Stimulated activated CD8-positive, alpha-beta memory T cell treated with anti-CD3 and anti-CD28 coated beads, Interleukin-15, amount 100 ng/mL, for 48 hours (primary cell): ENCODE measurements at places on chromosomes 2 and 18.

- DNase-seq, result no peak
Observed at GRCh38 chr2:120231564-120231973, 8.4 kb upstream of the TMEM185B start.

- no peak for DNase-seq
Observed at GRCh38 chr2:187525163-187525900, 28.9 kb downstream of the TFPI start.

DNA sequence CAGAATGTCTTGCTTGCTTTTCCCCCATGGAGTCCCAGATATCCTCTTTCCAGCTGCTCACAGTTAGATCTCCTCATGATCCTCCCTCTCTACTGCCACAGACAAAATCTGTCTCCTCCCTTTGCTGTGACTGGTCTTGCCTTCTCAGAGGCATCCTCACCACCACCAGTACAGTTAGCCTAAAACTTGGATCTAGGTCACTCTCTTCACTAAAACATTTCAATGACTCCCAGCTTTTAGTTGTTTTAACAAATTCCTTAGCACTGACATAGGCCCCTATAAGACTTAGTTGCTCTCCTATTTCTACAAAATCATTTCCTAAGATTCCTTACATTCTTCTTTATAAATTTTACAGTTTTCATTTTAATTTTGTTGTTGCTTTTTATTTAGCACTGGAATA is 734.2 kb upstream of the CHAC2 start:
- no peak for DNase-seq

GRCh38 chr2:203225423-203226039 is 13.3 kb upstream of the CYP20A1 start:
- no peak for DNase-seq

- no peak for DNase-seq
Observed at GRCh38 chr18:56902653-56903052, 244.2 kb upstream of the BOD1L2 start.

GRCh38 chr18:27249933-27250332 is 64.8 kb upstream of the CHST9 start:
- DNase-seq, result no peak

DNA sequence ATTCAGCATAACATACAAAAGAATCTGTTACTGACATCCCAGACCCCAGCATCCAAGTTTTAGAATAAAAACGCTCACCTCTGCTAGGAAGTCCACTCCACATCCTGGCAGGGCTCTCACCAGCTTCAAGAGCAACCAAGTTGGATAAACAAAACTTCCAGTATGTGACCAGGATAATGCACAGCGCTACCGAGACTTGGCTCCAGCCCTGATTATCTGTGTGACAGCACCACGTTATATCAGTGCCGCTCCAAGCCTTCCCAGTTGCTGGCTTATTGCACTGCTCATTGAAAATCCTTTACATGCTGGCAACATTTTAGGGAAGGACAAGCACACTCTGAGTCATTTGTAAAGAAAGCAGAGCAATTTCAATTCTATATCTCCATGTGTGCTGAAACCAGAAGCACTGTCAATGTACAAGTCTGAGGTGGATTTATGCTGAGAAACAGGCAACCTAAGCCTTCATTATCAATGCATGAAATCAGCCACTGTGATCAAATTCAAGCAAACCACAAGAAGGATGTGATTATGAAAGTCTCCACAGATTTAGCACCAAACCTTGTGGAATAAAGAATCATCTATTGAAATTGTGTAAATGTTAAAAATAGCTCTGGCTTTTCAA is 115.7 kb downstream of the ZNF385B start:
- DNase-seq, result no peak

GRCh38 chr2:144524118-144525009 is 4.4 kb upstream of the ZEB2 start:
- DNase-seq, result no peak

- DNase-seq, result no peak
Observed at GRCh38 chr2:11573418-11574175, 39.8 kb downstream of the GREB1 start.

- DNase-seq, result no peak
Observed at GRCh38 chr2:110847651-110848050, 115.3 kb downstream of the ACOXL start.

DNA sequence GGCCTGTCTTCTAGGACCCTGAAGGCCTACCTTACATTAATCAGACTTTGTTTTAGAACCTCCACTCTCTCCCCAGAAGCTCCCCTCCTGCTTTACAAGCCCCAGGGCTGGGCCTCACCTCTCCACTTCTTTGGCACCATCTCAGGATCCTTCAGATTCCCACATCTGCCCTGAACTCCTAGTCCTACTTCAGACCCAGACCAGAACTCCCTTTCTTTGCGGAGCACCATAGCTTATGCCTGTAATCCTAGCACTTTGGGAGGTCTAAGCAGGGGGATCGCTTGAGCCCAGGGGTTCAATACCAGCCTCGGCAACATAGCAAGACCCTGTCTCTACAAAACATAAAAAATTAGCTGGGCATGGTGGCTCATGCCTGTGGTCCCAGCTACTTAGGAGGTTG is 991 bp downstream of the CHCHD5 start:
- DNase-seq, result no peak

- no peak for DNase-seq
Observed at GRCh38 chr18:22447792-22448191, 30.1 kb upstream of the CTAGE1 start.

DNA sequence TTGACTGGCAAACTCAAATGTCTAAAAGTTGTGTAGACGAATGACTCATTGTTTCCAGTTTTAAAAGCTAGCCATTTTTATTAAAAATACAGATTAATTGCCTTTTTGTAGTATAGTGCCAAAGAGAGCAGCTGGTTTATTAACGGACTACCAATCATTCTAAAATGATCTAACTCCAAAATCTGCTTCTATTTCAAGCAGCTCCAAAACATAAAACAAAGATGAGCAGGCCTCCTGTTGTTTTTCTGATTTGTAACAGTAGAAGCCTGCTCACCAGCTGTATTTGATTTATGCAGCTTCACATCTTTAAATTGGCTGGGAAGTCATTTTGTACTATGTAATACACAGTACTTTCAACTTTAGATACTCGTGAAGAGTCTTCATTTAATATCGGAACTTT is 171.8 kb downstream of the UBR3 start:
- DNase-seq, result no peak

- no peak for DNase-seq
Observed at GRCh38 chr2:182852090-182852489, 14.3 kb downstream of the FRZB start.

GRCh38 chr2:201432038-201432620 is 19.1 kb downstream of the TRAK2 start:
- no peak for DNase-seq

GRCh38 chr2:32947076-32947483 is 327 bp downstream of the LTBP1 start:
- DNase-seq, result no peak

DNA sequence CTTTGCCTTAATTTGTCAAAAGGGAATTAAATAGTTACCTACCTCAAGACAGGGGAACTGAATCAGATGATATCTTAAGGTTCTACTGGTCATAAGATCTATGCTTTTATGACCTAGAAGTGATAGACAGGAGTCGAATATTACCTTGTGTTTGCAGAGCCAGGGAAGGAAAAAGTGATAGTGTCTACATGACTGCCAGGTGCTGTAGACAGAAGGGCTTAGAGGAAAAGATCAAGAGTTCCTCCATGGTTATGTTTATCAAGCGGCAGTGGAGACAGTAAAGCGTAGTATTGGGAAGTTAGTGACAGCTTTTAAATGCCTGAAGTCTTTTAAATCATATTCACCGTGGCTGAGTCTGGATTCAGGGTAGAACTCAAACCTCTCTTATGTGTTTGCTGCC is 11.9 kb downstream of the CRIM1 start:
- no peak for DNase-seq

DNA sequence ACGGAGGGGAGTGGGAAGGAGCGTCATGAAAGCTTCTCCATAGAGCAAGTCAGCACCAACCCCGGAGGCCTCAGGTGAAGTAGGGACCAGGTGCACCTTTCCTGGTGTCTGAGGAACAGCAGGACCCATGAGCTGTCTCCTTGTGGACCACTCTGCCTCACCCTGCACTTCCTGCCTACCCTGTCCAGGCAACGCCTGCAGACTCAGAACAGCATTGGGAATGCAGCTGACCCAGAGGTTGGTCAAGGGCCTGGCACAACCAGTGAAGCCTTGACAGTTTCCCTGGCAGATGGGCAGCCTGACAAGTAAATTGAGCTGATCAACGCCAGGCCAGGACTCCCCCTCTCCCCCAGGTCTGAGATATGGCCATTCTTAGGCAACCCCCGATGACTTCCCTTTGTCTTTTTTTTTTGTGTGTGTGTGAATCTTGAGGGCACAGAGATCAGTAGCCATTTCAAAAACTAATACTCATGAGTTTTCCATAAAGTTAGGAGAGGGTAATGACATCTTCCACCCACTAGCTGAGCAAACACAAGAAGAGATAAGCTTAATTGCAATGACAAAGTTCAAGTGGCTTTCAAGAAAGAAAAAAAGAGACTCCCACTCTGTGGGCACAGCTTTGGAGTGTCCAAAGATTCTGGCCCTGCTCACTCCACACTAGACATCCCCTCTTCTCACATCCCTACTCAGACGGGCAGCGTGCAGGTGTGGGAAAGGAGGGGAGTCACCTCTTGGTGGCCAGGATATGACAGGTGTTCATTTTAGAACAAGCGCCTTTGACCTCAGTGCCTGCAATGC is 3.5 kb upstream of the FABP1 start:
- DNase-seq, result no peak

DNA sequence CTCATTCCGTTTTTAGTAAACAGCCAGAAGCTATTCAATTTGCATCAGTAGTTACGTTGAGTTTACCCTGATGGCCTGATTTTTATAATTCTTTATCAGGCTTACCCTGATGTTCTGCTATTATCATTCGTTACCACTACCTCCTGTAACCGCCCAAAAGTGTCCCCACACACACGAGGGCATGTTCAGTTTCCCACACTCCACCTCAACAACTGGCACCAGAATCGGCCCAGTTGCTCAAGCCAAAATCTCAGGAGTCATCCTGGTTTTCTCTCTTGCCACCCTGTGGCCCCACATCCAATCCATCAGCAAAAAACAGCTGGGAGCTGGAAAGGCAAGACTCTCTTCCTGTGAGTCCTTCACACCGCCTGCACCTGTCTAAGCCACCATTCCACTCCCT is 102.9 kb upstream of the RAB6C start:
- no peak for DNase-seq

GRCh38 chr18:39389800-39390379 is 1824.3 kb upstream of the CELF4 start:
- no peak for DNase-seq

DNA sequence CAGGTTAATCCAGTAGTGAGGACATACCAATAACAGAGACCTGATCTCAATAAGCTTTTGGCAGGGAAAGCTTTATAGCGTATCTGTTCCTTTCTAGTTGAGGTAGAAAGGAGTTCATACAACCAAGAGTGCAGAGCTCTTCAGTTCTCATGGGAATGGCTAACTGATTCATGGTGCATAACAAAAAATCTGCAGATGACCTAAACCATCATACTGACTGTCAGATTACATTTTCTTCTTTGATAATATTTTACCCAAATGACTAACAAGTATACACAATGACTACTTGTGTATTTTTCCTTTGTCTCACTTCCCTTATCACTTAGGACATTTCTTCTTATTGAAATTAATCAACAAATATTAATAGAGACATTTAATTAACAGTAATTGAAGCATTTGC is 140.0 kb upstream of the SERTAD2 start:
- DNase-seq, result no peak

- no peak for DNase-seq
Observed at GRCh38 chr2:176555781-176556180, 286.5 kb downstream of the MTX2 start.

DNA sequence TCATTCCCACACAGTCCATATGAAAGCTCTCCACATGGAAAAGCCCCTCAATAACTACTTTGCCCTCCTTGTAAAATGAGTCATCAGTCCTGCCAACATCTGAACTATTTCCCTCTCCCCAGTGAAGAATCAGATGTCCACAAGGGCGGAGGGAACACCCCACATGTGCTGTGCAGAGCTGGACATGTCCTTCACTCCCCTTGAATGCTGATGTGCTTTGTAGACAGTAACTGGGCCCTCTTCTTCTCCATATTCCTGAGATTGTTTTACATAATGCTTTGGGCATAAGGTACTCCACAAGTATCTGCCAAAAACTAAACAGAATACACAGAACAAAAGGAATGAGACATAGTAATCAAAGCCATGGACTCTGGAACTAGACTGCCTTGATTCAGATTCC is 879.4 kb downstream of the BCL11A start:
- no peak for DNase-seq

DNA sequence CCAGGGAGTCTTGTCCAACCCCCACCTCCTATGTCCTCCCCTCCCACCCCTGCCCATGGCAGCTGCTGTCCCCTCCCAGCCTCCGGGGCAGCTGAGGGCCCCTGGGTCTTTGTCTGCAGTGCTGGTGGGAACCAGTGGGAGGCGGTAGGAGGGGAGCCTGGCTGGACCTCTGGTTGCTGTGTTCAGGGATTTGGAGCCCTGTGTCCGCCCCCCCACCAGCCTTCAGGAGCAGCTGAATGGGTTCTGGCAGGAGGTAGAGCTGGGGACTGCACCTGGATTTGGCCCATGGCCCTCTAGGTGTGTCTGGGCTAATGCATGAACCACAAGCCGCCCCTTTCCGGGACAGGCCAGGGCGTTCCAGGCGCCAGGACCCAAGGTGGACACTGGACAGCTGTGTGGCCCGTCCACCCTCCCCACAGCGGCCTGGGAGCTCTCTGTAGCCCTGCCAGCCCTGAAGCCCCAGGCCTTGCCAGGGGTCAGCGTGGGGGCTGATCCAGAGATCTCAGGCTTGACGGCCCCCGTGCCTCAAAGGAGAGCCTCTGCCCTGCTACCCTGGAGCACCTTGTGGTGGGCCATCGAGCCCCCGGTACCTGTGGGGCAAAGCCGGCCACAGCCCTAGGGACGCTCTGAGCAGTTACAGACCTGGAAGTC is 25.4 kb downstream of the GPC1 start:
- no peak for DNase-seq

- no peak for DNase-seq
Observed at GRCh38 chr18:58965291-58966004, 100.8 kb downstream of the ZNF532 start.

DNA sequence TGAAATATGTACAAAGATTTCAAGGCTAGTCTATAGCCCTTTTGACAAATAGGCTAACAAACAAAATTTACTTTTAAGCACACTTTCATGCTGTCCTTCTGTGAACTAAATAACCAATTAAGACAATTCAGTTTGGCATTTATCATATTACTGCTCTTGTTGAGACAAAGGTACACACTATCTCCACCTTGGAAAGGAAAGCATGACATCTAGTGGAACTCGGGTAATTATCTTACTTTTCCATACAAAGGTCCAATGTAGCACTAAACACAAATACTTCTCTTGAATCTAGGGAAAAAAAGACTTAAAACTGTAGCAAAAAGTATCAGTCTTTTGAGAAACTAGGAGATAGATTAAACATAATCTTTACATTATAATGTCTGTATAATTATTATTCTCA is 125.0 kb upstream of the CD226 start:
- no peak for DNase-seq

DNA sequence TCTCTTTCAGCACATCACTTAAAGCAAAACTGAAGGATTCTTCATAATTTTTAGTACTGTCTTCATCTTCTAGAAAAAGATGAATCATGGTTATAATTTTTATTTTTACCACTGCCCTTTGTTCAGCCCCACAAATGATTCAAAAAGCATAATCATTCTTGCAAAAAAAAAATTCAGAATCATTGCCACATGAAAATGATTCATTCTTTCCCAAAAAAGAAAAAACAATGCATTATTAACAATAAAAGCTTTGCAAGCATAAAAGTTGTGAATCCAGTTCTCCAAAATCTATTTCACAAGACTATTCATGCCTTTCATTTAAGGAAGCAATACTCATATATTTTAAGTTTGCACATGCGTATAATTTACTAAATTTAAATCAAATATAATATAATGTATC is 204.8 kb downstream of the RBM43 start:
- DNase-seq, result no peak
